Endothelial cell of coronary artery (primary cell): ENCODE measurements at places on chromosomes 2 and 18. TPM values are rescaled to one million over a fixed set of nuclear protein-coding genes. Genes with fewer than 3 reads are reported as not detected.

SKA1 gene
- 5.2 and 15.0 TPM in 2 replicates for total RNA-seq

TRMT61B gene
- 12.7 and 13.9 TPM in 2 replicates for total RNA-seq

IL1RN gene
- not detected in 2 replicates for total RNA-seq

NOL4 gene
- under 0.01 TPM in 1 of 2 replicates, not detected in the other for total RNA-seq

LRATD1 gene
- total RNA-seq = 0.19 and 0.27 TPM in 2 replicates

NT5DC4 gene
- total RNA-seq = not detected in 2 replicates

CDCA7 gene
- 5.7 and 7.1 TPM in 2 replicates for total RNA-seq

ERICH2 gene
- not detected in 2 replicates for total RNA-seq

REG3A gene
- not detected in 2 replicates for total RNA-seq

GORASP2 gene
- 26.7 and 27.1 TPM in 2 replicates for total RNA-seq

CELF4 gene
- not detected in 2 replicates for total RNA-seq

GALNT3 gene
- 0.09 TPM in 2 replicates for total RNA-seq

CXCR1 gene
- not detected in 2 replicates for total RNA-seq

ST8SIA5 gene
- under 0.01 TPM in 1 of 2 replicates, not detected in the other for total RNA-seq

UGT1A8 gene
- not detected in 2 replicates for total RNA-seq

POTEC gene
- not detected in 2 replicates for total RNA-seq

VWA3B gene
- total RNA-seq = 0.19 TPM in 1 of 2 replicates, not detected in the other

CFC1 gene
- not detected in 2 replicates for total RNA-seq

KCNS3 gene
- total RNA-seq = 0.81 and 0.94 TPM in 2 replicates

NEU2 gene
- not detected in 2 replicates for total RNA-seq

DCAF17 gene
- 15.0 and 16.0 TPM in 2 replicates for total RNA-seq

DSG3 gene
- under 0.01 TPM in 1 of 2 replicates, not detected in the other for total RNA-seq

EFHD1 gene
- 0.47 TPM in 1 of 2 replicates, not detected in the other for total RNA-seq

PIAS2 gene
- total RNA-seq = 11.3 and 14.1 TPM in 2 replicates

IL36B gene
- not detected in 2 replicates for total RNA-seq

TUBA4B gene
- total RNA-seq = not detected in 2 replicates

TOGARAM2 gene
- under 0.01 TPM in 2 replicates for total RNA-seq

CRACDL gene
- total RNA-seq = 7.0 and 8.7 TPM in 2 replicates

SERPINB11 gene
- not detected in 2 replicates for total RNA-seq

ZNF396 gene
- 0.36 and 0.56 TPM in 2 replicates for total RNA-seq

EFR3B gene
- 0.28 and 0.81 TPM in 2 replicates for total RNA-seq

FSHR gene
- not detected in 2 replicates for total RNA-seq

HOXD3 gene
- 0.54 and 2.4 TPM in 2 replicates for total RNA-seq

ACOXL gene
- not detected in 2 replicates for total RNA-seq
